ENCODE measurements at places on chromosomes 2 and 18.

- no peak for DNase-seq
Observed at GRCh38 chr2:48633143-48633542, 15.5 kb downstream of the GTF2A1L start.

GRCh38 chr2:184053326-184053725 is 545.0 kb upstream of the ZNF804A start:
- no peak for DNase-seq

- no peak for DNase-seq
Observed at GRCh38 chr2:197477797-197478196, 21.8 kb downstream of the HSPD1 start.

- DNase-seq: no peak
Observed at GRCh38 chr2:67752969-67753368, 309.8 kb downstream of the C1D start.

DNA sequence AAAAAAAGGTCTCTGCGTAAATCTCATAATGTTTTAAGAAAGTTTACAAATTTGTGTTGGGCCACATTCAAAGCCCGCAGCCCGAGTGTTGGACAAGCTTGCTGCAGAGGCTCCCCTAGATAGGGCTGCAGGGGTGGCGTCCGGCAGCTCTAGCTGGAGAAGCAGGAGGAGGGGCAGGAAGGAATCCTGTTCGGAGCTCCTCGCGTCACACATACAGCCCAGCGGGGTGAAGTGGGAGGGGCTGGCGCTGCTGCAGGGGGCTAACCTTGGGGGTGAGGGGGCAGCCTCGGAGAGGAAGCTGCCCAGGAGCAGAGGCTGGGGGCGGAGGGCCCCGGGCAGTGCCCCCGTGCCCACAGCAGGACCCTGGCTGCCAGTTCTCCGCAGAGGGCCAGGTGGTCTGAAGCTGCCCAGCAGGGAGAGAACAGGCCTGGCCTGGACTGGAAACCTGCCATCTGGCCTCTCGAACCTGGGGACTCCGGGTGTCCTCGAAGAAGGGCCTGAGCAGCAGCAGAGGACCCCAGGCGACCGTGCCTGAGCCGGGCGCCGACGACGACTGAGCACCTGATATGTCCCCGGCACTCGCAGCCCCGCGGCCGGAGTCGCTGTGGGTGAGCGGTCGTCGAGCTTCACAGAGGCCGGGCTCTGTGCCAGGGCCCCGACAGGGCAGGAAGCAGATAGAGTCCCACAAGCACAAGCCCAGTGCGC is 2.6 kb upstream of the GPR35 start:
- no peak for DNase-seq

- no peak for DNase-seq
Observed at GRCh38 chr18:32661486-32662299, 111.1 kb downstream of the KLHL14 start.

- no peak for DNase-seq
Observed at GRCh38 chr2:219396863-219397457, 9.2 kb upstream of the DNPEP start.

Data from NCI-H187 (cell line).